ENCODE measurements at places on chromosomes 1 and 21.
A peak's percentile ranks its signal among the peaks of the same experiment; 100 is the strongest.

- DNase-seq: no peak
Observed at GRCh38 chr1:85228972-85229371, 28.2 kb upstream of the SYDE2 start.

GRCh38 chr1:109948285-109948630 is 36.3 kb upstream of the AHCYL1 start:
- DNase-seq: no peak

DNA sequence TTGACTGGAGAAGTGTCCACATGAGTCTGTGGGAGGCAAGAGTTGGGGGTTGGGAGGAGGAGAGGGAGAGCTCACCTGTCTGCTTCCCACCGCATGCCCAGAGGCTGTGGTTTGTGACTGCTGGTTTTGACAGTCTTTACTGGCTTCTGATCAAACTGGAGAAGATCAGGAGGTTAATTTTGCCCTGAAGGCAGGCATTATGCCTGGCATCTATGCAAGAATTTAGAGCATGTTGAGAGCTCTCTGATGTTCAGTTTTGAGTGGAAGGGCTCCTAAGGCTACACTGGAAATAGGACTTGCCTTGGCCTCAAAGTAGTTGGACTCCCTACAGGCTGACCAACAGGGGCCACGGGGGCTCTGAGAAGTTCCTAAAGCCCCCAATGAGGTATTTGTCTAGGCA is 101.6 kb downstream of the TLR5 start:
- no peak for DNase-seq

- DNase-seq: no peak
Observed at GRCh38 chr1:3658231-3658615, 5.9 kb downstream of the TP73 start.

DNA sequence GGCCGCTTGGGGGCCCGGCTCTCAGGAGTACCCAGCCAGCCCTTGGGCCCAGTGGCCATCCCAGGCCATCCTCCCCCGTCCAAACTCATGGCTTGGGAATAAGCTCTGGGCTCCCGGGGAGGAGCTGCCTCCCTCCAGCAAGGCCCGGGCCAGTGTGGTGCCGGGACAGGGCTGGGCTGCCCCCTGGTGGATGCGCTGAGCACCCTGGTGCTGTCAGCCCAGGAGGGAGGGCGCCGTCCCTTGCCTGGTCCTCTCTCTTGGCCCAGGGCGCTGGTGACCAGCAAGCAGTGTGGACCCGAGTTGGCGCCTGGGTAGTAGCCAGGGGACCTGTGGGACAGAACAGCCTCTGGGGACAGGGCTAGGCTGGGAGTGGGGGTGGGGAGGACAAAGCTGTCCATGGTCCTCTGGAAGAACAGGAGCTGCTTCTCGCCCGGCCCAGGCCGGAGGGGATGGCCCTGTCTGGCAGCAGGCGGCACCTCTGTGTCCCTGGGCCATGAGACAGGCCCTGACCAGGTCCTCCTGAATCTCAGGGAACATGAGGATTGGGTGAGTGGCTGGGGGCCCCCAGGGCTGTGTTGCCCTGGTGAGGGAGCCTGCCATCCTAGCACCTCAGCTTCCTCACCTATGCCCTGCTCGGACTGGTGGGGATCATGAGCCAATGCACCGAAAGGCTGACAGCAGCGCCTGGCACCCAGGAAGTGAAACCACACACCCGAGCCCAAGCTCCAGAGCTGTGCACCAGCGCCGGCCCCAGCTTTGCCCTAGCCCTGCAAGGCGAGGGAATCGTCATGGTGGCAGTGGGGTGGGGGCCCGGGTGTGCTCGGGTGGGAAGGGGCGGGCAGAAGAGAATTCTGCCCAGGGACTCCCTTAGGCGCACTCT is 9.4 kb downstream of the MORN1 start:
- peak; percentile 77 for DNase-seq
